ENCODE measurements at places on chromosomes 2 and 18.

DNA sequence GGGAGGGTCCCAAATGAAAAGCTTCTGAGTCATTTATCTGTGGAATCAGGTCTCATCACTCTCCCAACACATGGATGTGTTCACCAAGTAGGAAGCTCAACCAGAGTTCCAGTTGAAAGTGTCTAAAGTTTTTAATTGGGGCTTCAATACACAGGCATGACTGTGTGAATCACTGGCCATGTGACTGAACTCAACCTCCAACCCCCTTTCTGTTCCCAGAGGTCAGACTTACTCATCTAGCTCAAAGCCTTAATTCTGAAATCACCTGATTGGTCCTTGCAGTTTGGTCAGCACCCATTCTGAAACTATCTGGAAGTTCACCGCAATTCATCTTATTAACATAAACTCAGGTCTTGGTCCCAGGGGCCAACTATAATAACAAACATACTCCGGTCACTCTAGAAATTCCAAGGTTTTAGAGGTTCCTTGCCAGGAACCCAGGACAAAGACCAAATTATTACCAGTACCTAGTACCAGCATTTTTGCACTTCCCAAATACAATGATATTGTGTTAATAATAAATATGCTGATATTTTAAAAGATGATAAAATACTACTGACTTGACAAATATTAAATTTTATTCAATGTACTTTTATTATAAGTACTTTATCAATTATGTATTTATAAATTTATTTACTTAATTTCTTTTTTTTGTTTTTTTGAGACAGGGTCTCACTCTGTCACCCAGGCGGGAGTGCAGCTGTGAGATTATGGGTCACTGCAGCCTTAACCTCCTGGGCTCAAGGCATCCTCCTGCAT, 10.7 kb upstream of the RBM45 start:
- DNase-seq, result no peak

- DNase-seq, result no peak
Measured at GRCh38 chr18:26536664-26537063, 11.7 kb downstream of the KCTD1 start.

- DNase-seq, result no peak
Measured at GRCh38 chr2:15715596-15715995, 123.9 kb downstream of the DDX1 start.

- no peak for DNase-seq
Measured at GRCh38 chr18:58645398-58645797, 16.5 kb upstream of the ALPK2 start.

DNA sequence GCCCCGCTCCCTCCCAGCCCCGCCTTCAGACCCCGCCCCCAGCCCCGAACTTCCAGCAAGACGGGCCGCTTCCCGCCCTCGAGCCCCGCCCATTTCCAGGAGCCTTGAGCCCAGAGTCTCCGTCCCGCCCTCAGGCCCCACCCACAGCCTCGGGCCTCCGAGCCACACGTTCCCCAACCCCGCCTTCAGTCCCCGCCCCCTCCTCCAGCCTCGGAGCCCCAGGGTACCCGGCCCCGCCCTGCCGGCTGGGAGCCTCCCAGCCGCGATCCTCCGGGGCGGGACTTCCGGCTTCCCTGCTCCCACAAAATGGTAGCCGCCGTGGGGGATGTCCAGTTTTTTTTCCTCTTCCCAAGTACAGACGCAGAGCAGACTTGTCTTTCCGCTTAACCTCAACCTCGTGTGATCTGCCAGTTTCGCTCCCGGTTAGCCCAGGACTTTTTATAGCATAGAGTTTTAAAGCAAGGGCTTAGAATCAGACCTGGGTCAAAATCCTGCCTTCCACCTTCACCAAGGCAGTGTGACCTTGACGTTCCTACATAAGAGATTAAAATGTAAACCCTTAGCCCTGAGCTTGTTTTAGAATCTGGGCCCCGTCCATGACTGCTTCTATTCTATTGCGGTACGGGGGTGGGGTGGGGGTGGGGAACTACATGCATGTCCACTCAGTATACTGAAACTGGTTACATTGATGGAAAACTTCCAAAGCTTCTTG, 435 bp upstream of the GPR155 start:
- DNase-seq, result peak; percentile 92
